Endodermal cell (in vitro differentiated cells): ENCODE measurements at places on chromosomes 16 and 17. TPM values are rescaled to one million over a fixed set of nuclear protein-coding genes. Genes with fewer than 3 reads are reported as not detected.

LRRC75A gene
- 2.4 and 3.2 TPM in 2 replicates for total RNA-seq

WNT9B gene
- total RNA-seq, result 0.27 and 0.33 TPM in 2 replicates

TP53TG3D gene
- not detected in 2 replicates for total RNA-seq

KIF18B gene
- 19.9 to 71.0 TPM (median 64.7 TPM) in 3 replicates for total RNA-seq

DNA sequence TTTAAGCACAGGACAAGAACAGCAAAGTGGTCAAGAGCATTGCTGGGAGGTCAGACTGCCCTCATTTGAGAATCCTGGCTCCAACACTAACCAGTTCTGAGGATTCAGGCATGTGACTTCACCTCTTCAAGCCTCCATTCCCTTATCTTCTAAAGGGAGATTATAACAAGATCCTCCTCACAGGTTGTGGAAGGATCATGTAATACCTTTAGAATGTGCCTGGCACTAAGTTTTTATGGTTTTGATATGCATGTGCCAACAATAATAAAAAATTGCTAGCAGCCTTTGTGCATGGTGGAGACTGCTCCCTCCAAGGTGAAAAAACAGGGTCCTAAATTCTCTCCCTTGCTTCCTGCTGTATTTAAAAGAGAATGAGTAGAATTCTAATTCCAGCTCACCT, 36.0 kb upstream of the ADAMTS18 start:
- no peaks in the 10 kb centered on the region for H3K36me3 ChIP-seq
- no peak overlapping the region for H3K27ac ChIP-seq
- no peak for DNase-seq
- no peaks in the 10 kb centered on the region for H3K27me3 ChIP-seq
- no peak overlapping the region for H3K4me3 ChIP-seq

DNA sequence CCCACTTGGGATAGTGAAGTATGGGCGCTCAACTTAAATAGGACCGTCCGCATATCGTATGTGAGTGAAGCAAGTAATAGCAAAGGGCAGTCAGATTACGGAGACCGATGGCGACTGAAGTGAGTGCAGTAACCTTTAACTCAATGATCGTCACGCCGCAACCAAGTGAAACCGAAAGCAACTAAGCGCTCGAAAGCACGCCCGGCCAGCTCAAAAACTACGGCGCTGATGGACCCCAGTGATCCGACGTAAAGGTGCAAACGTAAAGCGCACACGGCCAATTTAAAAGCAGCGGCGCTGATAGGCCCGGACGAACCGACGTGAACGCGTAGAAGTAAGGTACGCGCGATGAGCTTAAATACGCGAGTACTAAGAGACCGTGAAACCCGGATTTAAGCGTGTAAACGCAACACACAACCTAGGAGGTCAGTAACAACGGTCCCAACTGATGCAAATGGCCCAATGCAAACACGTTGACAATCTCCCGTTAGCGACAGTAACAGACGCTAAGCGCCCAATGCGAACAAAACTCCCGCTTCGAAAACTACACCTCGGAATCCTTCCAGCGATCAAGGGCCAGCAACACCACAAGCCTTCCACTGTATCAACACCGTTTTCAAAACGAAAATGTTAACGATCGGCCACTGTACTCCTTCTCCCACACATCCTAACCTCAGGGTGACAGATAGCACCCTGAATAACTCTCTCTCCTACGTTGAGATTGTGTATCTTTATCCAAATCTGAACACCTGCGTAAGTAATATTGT, 37.9 kb upstream of the ARL4D start:
- no peaks in the 10 kb centered on the region for H3K27me3 ChIP-seq
- DNase-seq, result peak; percentile 98
- no peaks in the 10 kb centered on the region for H3K4me1 ChIP-seq
- peak overlapping the region; percentile 78 for H3K4me3 ChIP-seq
- peak overlapping the region; percentile 100 for H3K27ac ChIP-seq

DNA sequence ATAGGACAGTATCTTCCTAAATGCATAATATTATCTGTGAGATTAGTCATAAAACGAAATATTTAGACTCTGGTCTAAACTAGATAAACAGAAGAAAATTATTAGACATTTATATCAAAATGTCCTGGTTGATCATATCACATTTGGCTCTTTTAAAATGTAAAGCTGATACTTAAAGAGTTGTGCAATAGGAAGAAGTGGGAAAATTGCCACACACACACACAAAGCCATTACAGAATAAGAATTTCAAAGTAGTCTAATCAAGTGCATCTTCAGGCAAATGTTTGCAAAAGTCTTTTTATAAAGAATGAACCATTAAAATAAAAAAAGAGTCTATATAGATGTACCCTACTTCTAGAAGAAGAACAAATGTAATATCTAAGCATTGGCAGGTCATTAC, 301.7 kb downstream of the KIF2B start:
- no peaks in the 10 kb centered on the region for H3K36me3 ChIP-seq
- H3K27me3 ChIP-seq, result no peaks in the 10 kb centered on the region
- H3K27ac ChIP-seq, result no peak overlapping the region
- H3K4me1 ChIP-seq, result no peaks in the 10 kb centered on the region

- H3K27me3 ChIP-seq, result no peaks in the 10 kb centered on the region
- DNase-seq, result no peak
- H3K4me1 ChIP-seq, result no peaks in the 10 kb centered on the region
Measured at GRCh38 chr17:52756746-52757145, 598.2 kb upstream of the CA10 start.

GRCh38 chr17:50872710-50873424, 6.7 kb upstream of the TOB1 start:
- H3K4me3 ChIP-seq, result no peak overlapping the region
- H3K36me3 ChIP-seq, result no peaks in the 10 kb centered on the region
- no peaks in the 10 kb centered on the region for H3K4me1 ChIP-seq
- H3K27me3 ChIP-seq, result no peaks in the 10 kb centered on the region
- peak; percentile 34 for DNase-seq
